ENCODE measurements at places on chromosomes 13 and 19.

- DNase-seq, result no peak
These were observed 77.6 kb upstream of the STARD13 start for GRCh38 chr13:33362986-33363727.

DNA sequence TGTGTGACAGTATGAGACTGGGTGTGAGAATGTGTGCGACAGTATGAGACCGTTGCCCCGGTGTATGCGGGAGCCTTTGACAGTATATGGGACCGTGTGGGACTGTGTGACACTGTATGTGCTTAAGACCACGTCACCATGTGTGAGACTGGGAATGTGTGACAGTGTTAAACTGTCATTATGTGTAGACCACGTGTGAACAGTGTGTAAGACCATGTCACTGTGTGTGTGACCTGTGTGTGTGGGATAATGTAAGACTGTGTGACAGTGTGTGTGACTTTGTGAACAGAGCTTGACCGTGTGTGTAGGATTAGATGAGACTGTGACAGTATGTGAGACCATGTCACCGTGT is 549 bp downstream of the ZNF583 start:
- no peak for DNase-seq

GRCh38 chr13:21076253-21076652 is 14.9 kb upstream of the LATS2 start:
- DNase-seq, result no peak

DNA sequence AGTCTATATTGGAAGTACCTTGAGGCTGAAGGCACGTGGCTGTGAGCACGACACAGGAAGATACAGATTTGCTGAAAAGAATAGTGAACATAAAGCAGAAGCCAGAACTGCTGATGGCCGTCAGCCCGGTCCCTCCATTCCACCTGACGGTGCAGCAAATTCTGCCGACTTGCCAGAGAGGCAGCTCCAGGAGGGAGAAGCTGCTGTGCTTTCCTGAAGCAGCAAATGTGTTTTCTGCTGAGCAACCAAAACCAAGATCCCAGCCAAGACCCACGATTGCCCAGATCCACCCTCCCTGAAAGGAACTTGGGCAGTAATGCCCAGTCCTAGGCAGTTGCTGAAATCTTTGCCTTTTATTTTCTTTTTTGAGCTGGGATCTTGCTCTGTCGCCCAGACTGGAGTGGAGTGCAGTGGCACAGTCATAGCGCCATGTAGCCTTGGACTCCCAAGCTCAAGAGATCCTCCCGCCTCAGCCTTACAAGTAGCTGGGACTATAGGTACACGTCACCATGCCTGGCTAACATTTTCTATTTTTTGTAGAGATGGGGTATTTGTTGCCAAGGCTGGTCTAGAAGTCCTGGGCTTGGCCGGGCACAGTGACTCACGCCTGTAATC is 7.0 kb upstream of the RCN3 start:
- DNase-seq, result no peak

GRCh38 chr13:60836821-60837220 is 439.8 kb downstream of the TDRD3 start:
- DNase-seq, result no peak

GRCh38 chr19:57302020-57302465 is 18.2 kb upstream of the ZNF543 start:
- no peak for DNase-seq

DNA sequence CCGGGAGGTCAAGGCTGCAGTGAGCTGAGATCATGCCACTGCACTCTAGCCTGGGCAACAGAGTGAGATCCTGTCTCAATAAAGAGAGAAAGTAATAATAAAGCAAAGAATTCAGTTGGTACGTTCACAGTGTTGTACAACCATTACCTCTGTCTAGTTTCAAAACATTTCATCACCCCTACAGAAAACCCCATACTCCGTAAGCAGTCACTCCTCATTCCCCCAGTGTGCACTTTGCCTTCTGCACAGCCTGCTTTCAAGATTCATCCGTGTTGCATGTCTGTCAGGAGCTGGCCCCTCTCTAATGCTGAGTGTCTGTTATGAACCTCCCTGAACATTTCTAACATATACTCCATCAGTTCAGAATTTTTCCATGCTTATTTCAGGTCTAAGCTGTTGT is 9.4 kb downstream of the POLD1 start:
- DNase-seq, result no peak

GRCh38 chr19:2329149-2329478 is 630 bp downstream of the SPPL2B start:
- no peak for DNase-seq
